ENCODE measurements at places on chromosomes 11 and 22. TPM values are rescaled to one million over a fixed set of nuclear protein-coding genes. Genes with fewer than 3 reads are reported as not detected.

Gene SDHD
- 103 TPM for total RNA-seq

Gene SIK3
- total RNA-seq = 8.8 TPM

Gene F2
- 0.11 TPM for total RNA-seq

Gene GLYATL2
- total RNA-seq = 1.1 TPM

Gene MS4A15
- not detected for total RNA-seq

Gene FGF19
- 0.16 TPM for total RNA-seq

Gene TMEM151A
- total RNA-seq = not detected

Gene POU2AF2
- total RNA-seq = not detected

Gene CRYBB3
- not detected for total RNA-seq

Gene FXYD6
- total RNA-seq = 0.08 TPM

Gene SOX10
- total RNA-seq = not detected

Gene DRICH1
- total RNA-seq = not detected

Gene MMP13
- total RNA-seq = not detected

Gene HEPHL1
- 117 TPM for total RNA-seq

Gene MYBPC3
- not detected for total RNA-seq

Gene ZNF280B
- total RNA-seq = 0.38 TPM

Gene VSIG10L2
- not detected for total RNA-seq

Gene C11orf52
- total RNA-seq = not detected

Gene IL17REL
- not detected for total RNA-seq

Gene OOSP4B
- not detected for total RNA-seq

Gene ANKRD49
- total RNA-seq = 8.2 TPM

Gene OR51L1
- total RNA-seq = not detected

Gene SCGB1A1
- not detected for total RNA-seq

Gene SAA1
- total RNA-seq = 160 TPM

Gene MS4A4A
- total RNA-seq = not detected

Gene ELP4
- total RNA-seq = 26.9 TPM

Gene FREY1
- 0.38 TPM for total RNA-seq

Gene CDON
- 1.1 TPM for total RNA-seq

Gene DDX6
- 44.3 TPM for total RNA-seq

Gene ARHGEF17
- total RNA-seq = 8.4 TPM

Gene SERPINH1
- 519 TPM for total RNA-seq

Gene PANX3
- total RNA-seq = not detected

Gene PRG3
- total RNA-seq = not detected

Gene GAB2
- total RNA-seq = 2.9 TPM

Gene OR2AT4
- not detected for total RNA-seq

Gene APOA4
- not detected for total RNA-seq

Gene WNT7B
- 3.4 TPM for total RNA-seq

Gene OR52I2
- not detected for total RNA-seq

Gene TSPAN18
- not detected for total RNA-seq

Gene CECR2
- total RNA-seq = 0.04 TPM

Gene CDC45
- 13.1 TPM for total RNA-seq

Gene OR52L1
- total RNA-seq = not detected

Gene OR5B2
- not detected for total RNA-seq

Gene C11orf42
- not detected for total RNA-seq

Gene THYN1
- total RNA-seq = 67.1 TPM

Gene CENPM
- total RNA-seq = 9.0 TPM

Gene CARD16
- total RNA-seq = 5.5 TPM

Gene PARVB
- total RNA-seq = 36.5 TPM

All from hair follicular keratinocyte (primary cell).